RWPE1 (cell line): ENCODE measurements at places on chromosomes 2 and 18.

DNA sequence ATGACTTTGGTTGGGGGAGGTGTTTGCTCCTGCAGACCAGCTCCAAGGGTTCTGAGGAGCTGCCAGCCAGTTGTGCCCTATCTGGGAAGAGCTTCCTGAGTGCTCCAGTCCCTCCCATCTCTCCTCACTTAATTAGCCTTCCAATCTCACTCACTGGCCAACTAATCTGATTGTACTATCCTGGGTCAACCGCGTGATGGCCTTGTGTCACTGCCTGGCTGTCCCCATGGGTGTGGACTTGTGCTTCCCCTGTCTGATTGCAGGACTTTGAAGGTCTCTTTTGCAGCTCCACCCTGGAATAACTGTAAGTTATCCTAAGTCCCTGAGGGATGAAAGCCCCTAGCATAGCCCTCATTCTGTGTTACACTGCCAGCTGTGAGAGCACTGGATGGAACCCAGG is 65.0 kb downstream of the SLC4A5 start:
- no peak for DNase-seq

DNA sequence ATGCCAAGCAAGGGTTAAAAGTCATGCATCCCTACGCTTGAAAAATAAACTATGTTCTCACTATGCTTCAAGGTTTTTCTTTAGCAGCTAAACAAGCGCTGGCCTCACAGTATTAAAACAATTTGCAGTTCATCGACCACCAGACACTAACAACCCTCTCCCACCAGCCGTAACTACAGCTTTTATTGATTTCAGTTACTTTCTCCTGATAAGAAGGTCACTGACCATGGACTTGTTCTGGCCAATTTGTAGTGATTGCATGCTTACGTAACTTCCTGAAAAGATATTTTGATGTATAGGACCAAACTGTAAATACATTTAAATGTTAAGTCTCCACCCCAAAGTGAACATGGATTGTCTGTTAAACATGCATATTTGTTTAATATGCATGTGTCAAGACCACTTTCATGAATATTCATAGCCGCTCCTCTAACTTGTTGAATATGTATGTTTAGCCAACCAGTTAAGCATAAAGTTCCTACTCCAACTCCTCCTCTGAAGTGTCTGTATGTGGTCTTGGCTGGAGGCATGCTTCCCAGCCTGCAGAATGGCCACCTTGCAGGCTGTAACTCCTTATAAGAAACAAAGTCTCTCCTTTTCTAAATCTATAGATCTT is 1.7 kb upstream of the THOC1 start:
- no peak for DNase-seq

- no peak for DNase-seq
These were observed 82.9 kb downstream of the ZCCHC2 start for GRCh38 chr18:62605685-62606084.

DNA sequence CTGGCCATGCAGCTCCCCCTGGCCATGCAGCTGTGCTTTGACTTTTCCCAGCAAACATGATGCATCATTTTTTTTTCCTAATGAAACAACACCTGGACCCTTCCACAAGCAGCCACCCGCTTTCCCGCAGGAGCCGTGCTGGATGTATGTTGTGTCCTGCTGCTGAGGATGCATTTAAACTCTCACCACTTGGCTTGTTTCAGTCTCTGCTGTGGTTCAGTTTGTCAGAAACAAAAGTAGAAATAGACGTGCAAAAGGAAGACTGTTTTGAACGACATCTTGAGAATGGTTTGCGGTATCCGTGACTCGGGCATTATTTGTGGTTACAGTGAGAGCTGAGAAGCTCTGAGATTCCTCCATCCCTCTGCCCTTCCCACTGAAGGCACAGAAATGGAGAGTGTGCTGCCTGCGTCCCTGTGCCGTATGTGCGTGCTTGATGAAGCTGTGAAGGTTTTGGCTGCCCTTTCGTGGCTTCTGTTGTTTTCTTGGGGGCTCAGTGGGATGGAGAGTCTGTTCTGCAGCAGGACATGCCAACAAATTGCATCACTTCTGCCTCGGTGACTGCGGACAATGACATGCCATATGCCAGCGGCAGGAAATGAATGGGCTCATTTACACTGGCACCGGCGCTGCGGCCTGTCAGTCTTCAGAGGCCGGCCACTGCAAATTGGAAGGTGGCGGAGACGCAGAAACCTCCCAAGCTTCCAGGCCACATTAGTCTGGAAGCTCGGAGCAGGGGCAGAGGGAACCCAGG is 417.7 kb upstream of the SALL3 start:
- DNase-seq, result no peak

- no peak for DNase-seq
These were observed 10.3 kb upstream of the ACKR3 start for GRCh38 chr2:236558993-236559978.

DNA sequence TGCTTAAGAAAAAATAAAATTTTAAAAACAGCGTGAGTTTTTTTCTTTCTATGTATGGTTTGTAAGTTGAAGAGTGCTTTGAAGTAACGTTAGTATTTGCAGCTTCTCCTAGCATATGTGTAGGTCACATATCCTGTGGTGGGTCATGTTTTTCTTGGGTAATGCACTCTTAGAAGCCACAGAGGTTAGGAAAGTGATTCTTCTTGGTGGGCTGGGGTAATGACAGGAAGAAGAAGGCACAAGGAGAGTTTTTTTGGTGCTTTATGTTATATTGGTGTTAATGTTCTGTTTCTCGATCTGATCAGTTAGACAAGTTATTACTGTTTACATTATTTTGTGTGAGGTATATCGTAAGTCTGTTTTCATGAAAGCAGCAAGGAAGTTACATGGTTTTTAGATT is 109.0 kb downstream of the ICA1L start:
- DNase-seq, result no peak

DNA sequence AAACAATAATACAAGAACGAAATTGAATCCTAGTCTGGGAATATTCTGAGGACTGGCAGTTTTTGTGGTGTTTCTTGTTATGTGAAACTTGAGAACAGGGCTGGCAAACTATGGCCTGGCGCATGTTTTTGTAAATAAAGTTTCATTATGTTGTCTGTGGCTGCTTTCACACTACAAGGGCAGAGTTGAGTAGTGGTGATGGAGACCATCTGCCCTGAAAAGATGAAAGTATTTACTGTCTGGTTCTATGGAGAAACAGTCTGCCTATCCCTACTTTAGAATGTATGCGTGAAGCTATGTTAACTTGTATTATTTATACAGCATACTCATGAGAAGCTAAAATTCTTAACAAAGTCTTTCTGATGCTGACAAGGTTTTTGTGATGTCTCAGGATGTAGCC is 351.9 kb downstream of the LRRTM1 start:
- DNase-seq, result no peak

- peak; percentile 61 for DNase-seq
These were observed 179.8 kb downstream of the NEDD4L start for GRCh38 chr18:58223717-58224424.
